ENCODE measurements at places on chromosomes 4 and X.

DNA sequence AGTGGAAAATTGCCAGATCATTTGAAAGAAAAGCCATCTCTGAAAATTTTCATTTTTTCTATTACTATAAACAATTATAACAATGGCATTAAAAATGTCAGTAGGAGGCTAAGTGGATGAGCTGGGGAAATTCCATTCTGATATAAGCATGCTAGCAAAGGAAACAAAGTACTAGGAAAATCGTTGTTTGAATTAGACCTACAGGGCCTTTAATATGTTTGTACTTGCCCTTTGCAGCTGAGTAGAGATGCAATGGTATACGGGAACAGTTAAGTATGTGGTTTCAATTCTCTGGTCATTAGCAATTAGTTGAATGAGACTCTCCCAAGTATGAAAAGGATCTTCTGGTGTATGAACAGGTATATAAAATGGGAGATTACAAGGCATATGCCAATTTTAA lies 452.2 kb downstream of the PCDH11X start:
- no peak for DNase-seq

- DNase-seq: no peak
Observed at GRCh38 chr4:139014371-139015268, 961 bp upstream of the NOCT start.

DNA sequence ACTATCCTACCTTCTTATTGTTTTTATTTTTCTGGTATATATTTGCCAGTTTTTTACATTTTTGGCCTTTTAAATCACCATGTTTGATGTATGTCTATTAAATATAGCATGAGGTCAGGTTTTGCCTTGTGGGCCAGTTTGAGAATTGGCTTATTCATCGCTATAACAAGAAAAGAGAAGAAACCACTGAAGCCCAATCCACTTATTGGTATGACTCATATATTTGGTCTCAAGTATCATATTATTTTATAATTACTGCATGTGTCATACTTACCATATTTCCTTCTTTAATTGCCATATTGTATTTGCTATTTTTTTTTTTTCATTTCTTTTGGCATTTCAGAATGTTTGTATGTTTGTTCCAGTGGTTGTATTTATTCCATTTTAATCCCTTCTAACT lies 99.3 kb downstream of the IRF2 start:
- no peak for DNase-seq

DNA sequence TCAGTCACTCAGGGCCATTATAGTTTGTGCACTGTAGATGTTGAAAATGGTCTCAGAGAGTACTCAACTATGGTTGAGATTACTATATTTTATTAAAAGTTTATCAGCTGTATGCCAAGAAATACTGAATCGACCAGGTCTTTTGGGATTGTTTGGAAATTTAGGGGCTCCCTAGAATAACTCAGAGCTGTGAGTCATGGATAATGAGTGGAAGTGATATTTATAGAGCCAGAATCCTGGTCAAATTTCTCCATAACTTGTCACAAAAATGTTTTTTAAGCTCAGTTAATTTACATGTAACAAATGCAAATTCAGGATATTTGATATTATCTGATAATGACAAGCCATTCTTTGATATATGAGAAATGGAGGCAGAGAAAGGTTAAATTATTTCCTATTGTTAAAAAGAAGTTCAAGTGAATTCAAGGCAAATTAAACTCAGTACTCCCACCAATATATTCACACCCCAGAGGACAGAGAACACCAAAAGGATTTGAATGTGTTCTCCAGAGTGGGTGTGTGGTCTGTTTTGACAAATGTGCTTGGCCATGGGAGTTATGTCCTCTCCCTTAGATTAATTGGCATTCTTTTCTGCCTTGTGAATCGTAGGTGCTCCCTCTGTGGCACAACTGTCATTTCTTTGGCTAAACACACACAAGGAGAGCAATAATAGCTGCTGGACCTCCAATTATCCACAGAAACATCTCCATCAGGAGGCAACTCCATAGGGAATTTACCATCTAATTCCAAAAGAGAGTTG lies 37.7 kb downstream of the ARHGAP24 start:
- DNase-seq: no peak

GRCh38 chr4:48904101-48904500 lies 2.5 kb downstream of the OCIAD2 start:
- DNase-seq: no peak

- DNase-seq: peak; percentile 2
Observed at GRCh38 chrX:137194164-137194563, 160.4 kb upstream of the GPR101 start.

GRCh38 chrX:10936976-10937375 lies 174.2 kb upstream of the HCCS start:
- no peak for DNase-seq

All from stimulated activated CD4-positive, alpha-beta T cell treated with anti-CD3 and anti-CD28 coated beads, Interleukin-12 subunit alpha, Interleukin-12 subunit beta, amount 100 ng/mL, for 4 hours (primary cell).